Breast epithelium (tissue), 4 donors: ENCODE measurements at places on chromosomes 6 and 20. TPM values are rescaled to one million over a fixed set of nuclear protein-coding genes. Genes with fewer than 3 reads are reported as not detected.

- no peak for DNase-seq
Measured at GRCh38 chr6:80402266-80402665, 295.8 kb downstream of the BCKDHB start.

Gene BTN1A1
- not detected for total RNA-seq

- DNase-seq: no peak
Measured at GRCh38 chr20:37408302-37409193, 62.6 kb downstream of the SRC start.

Gene PNPLA1
- not detected for total RNA-seq

- DNase-seq: no peak
Measured at GRCh38 chr6:138677538-138677937, 96.0 kb upstream of the CCDC28A start.

DNA sequence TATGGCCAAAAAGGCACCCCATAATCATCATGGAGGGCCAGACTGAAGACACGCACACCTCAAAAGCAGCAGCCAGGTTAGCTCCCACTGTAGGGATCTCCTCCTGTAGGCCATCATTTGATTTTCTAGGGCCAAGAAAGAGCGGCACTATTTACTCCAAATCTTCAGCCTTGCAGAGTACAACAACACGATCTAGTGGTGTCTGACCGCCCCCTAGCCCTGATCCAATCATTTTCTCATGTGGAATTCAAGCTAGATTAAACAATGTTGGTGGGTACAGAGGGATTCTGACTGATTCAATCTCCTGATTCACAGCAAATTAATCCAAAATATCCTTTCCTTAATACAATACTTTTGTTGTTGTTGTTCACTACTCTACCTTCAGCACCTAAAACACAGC is 12.5 kb downstream of the GNAS-AS1 start:
- no peak for DNase-seq

DNA sequence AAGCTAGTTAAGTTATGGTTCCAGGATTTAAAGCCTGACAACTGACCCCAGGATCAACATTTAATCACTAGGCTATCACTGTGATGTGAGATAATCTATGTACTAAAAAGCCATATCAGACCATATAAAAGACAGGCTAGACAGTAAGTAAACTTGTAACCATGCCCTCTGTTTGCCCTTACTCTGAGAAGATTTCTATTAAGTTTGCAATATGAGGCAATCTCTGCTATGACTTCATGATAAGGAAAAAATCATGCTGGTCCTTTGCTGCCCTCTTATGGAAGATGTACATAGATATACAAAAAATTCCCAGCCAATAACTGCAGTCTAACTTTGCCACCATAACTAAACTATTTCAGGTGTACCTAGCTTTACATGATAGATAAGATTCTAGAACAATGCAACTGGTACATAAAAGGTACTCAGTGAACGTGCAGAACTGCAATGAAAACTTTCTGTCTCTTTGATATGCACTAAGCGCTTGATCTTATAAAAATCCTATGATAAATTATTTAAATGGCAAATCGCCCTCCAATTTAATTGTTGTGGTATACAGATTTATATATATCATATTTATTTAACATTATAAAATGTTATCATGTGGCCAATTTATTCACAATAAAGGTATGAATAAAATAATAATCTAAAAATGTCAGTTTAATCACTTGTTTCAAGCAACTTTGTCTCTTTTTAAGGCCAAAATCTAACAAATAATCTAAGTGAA is 70.5 kb downstream of the FAM217A start:
- DNase-seq: no peak

Gene HDGFL1
- total RNA-seq: not detected

Gene BNIP5
- total RNA-seq: not detected

- no peak for DNase-seq
Measured at GRCh38 chr6:36442103-36442670, 467 bp downstream of the PXT1 start.
